Effector memory CD8-positive, alpha-beta T cell (primary cell): ENCODE measurements at places on chromosomes 12 and 14.

GRCh38 chr12:92562063-92562734, 140.6 kb upstream of the PLEKHG7 start:
- no peak for DNase-seq

DNA sequence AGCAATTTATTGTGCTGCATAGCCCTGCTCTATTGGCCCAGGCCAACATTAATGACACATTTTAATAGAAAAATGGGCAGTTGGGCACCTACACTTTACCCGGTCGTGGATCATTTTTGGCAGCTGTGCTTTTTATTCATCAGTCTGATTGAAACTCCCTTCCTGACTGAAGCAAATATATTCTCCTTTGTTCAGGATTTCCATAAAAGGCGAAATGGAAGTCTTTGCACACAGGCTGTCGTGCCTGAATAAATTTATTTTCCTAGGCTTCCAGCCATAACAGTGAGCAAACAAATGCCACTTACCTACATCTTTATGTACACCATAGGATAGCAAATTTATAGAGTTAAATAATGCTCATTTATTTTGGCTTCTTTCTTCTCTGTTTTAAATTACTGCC, 480.7 kb upstream of the DCN start:
- no peak for DNase-seq

DNA sequence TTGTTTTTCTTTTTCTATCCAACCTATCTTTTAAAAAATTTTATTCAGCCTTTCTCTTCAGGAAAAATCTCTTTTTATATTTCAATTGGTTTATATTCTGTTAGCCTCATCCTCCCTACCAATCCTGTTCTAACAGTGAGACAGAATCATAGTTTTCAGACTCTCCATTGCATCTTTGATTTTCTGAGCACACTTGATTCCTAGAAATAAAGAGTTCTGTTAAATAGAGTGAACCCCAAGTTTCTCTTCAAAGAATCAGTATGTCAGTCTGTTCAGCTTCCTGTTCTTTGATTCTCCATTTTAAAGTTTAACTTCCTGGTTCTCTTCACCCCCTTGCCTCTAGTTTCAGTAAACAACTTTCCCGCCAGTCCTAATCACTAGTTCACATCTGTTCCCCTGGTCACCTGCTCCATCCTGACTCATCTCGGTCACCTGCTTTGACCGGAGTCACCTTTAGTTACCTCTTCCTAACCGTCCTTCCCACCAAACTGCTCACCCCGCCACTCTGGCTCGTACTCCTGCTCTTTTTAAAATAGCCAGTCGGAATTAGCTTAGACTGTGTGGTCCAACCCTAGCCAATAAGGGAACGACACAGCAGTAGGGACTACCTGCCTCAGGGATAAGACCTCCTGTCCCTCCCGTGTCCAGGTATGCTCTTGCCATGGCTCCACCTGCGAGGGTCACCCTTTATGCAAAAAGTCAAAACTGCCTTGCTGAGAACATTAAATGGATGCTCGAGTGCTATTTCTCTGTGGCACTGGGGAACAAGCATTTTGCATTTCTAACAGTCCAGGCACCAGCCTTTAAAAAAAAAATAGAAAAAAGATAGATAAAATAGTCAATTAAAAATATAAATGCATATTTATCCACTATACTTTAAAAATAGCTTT, 48.4 kb downstream of the DDX51 start:
- no peak for DNase-seq

DNA sequence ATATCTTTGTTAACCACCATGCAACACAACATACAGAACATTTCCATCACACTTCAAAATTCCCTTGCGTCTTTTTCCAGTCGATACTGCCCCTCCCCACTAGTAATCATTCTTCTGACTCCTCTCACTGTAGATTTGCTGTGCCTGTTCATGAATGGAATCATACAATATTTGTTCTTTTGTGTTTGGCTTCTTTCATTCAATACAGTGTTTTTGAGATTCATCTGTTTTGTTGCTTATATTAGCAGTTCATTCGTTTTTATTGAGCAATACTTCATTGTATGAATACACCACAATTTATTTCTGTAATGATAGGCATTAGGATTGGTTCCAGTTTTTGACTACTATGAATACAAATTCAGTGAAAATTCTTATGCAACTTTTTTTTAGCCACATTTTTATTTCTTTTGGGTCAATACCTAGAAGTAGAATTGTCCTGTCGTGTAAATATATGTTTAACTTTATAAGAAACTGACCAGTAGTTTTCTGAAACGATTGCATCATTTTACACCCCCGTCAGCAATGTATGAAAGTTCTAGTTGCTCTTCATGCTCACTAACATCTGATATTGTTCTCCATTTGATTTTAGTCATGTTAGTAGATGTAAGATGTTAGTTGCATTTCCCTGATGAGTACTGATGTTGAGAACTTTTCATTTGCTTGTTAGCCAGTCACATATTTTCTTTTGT, 127.5 kb downstream of the TGFB3 start:
- no peak for DNase-seq

DNA sequence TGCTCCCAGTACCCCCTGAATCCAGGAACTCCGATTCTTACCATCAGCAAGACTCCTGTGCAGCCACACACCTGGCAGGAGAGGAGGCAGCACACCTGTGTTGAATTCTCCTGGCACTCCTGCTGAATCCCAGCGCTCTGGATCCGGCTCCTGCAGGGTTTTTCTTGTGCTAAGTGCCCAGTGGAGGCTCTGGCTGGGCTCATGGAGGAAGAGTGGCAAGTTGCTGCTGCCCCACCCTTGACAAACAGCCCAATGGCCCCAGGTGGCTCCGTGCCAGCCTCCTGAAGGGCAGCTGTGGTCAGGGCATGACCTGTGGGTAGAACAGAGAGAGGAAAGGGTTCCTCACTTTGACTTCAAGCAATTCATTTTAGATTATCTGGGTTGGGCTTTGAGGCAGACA, 20.0 kb downstream of the CRACR2A start:
- no peak for DNase-seq

DNA sequence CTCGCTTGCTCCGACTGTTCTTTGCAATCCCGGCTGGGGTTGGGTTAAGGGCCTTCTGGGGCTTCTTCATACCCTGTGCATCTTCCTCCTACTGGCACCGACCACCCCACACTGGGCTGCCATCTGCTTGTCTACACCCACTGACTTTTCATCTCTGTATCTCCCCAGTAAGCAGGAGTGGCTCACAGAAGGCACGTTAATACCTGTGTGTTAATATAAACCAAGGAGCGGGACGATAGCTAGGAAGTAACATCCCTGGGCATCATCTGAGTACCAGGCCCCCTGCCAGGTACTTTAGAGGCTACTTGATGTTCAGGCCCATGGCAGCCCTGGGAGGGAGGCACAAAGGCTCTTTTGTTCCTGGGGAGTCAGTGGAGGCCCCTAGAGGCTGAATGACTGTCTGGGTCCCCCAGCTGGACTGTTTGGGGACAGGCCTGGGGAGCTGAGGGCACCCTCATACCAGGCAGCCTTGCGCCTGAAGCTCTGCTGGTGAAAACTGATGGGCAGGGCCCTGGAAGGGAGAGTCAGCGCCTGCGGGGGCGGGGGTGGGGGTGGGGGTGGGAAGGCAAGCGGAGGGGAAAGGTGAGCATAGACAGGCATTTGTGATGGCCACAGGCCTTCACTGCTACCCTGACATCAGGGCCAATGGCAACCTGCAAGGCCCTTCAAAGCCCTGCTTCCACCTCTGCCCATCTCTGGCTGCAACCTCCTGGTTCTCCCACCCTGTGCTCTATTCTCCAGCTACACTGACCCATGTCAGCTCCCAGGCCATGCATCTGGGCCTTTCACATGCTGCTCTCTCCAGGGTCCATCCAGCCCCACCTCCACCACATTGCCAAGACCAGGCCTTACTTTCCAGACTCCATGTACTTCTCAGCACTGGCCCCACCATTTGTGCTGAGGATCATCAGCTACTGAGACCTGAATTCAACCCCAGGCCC, 34.2 kb upstream of the DEGS2 start:
- DNase-seq = no peak

DNA sequence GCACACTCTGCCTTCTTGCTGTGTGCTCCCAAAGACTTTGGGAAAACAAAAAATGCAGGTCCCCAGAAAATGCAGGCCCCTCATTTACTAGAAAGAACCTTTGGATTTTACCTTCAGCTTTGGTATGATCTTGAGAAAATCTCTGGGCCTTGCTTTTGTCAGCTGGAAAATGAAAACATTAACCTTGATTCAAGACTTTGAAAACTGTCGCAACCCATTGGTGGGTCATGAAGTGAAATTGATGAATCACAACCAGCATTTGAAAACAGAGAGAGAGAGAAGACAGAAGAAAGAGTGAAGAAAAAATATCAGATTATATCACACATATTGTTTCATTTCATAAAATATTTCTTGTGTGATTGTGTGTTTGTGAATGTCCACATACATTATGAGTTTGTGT, 322.5 kb downstream of the ZFP36L1 start:
- no peak for DNase-seq

GRCh38 chr12:122847516-122847836, 12.2 kb downstream of the HIP1R start:
- no peak for DNase-seq

GRCh38 chr14:99125616-99126431, 146.2 kb downstream of the BCL11B start:
- no peak for DNase-seq

DNA sequence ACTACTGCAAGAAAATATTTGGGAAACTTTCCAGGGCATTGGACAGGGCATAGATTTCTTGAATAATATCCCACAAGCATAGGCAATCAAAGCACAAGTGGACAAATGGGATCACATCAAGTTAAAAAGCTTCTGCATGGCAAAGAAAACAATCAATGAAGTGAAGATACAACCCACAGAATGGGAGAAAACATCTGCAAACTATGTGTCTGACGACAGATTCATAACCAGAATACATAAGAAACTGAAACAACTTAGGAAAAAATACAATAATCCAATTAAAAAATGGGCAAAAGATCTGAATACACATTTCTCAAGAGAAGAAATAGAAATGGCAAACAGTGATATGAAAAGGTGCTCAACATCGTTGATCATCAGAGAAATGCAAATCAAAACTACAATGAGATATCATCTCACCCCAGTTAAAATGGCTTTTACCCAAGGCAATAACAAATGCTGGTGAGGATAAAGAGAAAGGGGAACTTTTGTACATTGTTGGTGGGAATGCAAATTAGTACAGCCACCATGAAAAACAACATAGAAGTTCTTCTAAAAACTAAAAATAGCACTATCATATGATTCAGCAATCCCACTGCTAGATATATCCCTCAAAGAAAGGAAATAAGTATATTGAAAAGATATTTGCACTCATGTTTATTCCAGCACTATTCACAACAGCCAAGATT, 33.8 kb upstream of the ATP2B1 start:
- DNase-seq = no peak
